Effector CD8-positive, alpha-beta T cell (primary cell): ENCODE measurements at places on chromosomes 6 and 20.
A peak's percentile ranks its signal among the peaks of the same experiment; 100 is the strongest.

- DNase-seq: no peak
Observed at GRCh38 chr6:147131532-147132128, 72.6 kb upstream of the STXBP5 start.

DNA sequence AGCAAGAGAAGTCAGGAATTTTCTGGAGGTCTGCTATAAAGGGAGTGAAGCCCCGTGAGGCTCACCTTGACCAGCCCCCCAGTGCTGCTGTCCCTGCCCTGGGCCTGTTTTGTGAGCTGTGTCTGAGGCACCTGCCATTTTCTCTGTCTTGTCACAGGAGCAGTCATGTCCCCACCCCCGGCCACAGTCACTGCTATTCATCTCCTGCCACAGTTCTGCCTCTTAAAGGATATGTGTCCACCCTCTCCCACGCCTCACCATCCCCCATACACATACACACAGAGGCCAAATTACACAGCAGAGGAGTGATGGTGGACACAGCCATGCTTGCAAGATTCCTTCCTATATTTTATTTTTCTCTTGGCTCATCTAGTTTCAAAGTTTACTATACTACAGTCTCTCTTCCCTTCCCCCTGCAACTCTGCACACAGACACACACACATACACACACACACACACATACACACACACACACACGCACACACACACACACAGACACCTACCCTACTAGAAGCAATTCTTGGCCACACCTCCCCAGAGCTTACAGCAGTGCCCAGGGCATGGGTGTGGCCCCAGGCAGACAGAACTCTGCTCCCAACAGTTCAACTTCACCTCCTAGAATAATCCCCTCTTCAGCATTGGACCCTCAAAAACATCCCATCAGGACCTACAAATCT is 68.7 kb upstream of the TAB2 start:
- no peak for DNase-seq

- DNase-seq: no peak
Observed at GRCh38 chr6:227074-227782, 65.1 kb upstream of the DUSP22 start.

DNA sequence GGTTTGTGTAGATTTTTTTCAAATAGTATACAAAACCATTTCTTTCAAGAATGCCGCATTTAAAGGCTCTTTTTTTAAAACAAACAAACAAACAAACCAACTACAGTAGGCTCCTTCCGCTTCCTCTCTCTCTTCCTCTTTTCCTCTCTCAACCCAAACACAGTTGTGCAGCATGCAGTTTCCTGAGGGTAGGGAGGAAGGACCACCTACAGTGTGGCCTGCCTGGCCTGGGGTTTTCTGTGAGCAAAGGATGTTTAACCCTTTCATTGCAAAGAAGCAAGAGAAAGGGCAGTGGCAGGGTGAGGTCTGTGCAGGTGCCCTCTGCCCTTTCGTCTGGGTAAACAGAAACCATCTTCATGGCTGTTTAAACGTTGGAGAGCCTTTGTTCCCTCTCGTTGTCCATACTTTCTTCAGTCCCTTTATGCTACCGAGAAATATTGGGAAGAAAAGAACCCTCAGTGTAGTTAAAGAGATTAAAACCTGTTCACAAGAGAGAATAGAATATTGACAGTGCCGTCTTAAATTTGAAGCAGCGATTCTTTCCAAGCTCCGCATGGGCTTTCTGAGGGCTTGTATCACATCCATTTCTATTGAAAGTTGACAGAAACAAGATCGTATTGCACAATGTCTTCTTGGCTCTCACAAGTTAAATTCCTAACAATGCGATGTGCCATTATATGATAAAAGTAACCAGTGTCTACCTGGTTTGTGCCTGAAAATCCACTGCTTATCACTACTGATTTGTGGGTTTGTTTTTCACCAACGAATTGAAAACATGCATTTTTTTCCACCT is 215.5 kb upstream of the SNX9 start:
- DNase-seq: no peak

DNA sequence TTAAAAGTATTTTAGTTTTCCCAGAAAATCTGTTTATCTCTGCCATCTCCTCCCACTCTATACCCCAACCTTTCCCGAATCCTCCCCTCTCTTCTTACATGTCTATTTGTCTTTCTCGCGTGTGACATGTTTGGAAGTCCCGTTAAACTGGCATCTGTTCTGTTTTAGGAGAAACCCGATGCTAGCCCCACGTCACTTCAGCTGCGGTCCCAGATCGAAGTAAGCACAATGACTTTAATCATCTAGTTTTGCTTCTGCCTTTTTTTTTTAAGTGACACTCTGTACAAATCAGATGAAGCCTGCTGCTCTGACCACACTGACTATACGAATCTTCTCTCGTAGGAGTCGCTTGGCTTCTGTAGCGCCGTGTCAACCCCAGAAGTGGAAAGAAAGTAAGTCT is 97.4 kb downstream of the SASH1 start:
- no peak for DNase-seq

- peak; percentile 6 for DNase-seq
Observed at GRCh38 chr6:130697995-130698535, 129.1 kb upstream of the SMLR1 start.

DNA sequence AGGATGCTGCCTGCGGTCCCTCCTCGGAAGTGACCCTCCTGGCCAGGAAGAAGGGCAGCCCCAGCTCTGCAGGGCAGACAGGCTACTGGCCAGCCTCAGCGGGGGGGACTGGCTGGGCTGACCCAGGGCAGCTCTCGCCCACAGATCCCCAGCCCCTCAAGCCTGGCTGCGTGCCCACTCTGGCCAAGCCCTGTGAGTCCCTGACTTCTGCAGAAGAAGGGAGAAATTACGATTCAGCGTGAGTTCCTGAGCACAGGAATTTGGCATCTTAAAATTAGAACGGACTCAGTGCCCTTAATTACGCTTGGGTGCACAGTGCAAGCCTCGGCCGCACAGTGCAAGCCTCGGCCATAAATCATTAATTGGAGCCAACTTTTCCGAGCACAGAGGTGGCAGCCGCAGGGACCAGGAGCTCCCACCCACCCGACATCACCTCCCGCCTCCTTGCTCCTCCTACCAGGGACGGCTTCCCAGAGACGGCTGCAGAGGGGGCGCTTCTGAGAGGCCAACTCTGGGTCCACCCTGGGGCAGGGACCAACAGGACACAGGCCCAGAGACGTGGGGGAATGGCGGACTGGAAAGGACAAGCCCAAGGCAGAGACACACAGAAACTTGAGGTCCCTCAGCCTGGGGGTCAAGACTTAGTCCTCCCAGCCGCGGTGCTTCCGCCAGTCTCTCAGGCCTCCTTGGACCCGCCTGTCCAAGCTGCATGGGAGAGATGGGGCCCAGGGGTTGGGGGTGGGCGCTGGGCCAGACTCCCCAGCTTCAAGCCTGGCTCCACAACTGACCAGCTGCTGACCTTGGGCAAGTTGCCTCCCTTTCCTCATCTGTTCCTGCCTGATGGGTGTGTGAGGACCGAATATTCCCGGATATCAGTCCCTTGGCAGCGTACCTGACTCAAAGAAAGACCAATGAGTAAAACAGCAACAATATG is 165.4 kb downstream of the TAF4 start:
- no peak for DNase-seq

DNA sequence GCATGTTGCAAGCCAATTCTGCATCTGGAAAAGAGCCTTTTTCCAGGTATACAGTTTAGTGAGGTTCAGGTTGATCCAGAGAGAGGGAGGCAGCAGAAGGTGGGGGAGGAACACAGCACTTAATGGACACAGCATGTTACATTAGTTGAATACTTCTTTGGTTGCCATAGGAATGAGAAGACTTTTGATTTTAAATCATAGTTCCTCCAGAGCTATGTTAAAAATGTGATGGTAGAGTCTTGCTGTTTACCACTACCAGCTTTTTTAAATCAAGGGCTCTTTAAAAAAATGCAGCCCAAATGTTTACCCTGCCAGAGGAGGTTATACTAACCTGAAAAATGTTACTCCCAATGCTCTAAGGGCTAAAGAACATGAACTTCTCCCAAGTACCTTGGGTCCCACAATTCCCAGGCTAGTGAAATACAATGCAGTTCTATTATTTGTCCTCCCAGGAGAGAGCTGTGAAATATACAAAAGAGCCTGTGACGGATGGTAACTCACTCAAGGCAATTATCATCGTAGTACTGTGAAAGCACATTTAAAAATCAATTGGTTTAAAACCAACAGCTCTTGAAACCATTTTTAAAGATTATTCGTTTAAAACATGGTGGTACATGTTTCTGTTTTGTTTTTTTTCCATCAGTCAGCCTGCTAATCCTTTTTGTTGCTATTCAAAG is 6.9 kb upstream of the PHACTR1 start:
- DNase-seq: no peak

- DNase-seq: no peak
Observed at GRCh38 chr20:45951925-45952834, 17.7 kb downstream of the PCIF1 start.

- DNase-seq: no peak
Observed at GRCh38 chr20:17933711-17934110, 34.9 kb downstream of the SNX5 start.

DNA sequence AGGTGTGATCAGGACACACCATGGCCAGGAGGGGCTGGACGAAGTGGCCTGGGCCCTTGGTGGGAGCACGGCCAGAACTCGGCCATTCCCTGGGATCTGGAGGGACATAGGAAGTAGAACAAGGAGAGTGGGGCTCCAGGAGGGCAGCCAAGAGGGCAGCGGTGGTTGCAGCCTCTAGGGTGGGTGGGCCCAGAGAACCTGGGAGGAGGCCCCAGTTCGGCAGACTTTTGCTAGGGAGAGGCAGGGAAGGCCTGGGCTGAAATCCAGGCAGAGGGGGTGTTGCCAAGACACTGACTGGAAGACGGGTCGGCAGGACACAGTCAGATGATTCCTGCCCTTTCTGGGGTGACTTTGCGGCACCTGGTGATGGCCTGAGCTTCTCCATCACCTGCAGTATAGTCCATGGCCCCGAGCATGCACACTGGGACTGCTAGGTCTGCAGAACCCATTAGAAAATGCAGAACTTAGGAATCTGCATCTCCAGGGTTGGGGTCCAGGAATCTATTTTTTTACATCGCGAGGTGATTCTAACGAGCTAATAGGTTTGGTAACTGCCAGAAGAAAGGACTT is 224.8 kb downstream of the SYNDIG1 start:
- no peak for DNase-seq

DNA sequence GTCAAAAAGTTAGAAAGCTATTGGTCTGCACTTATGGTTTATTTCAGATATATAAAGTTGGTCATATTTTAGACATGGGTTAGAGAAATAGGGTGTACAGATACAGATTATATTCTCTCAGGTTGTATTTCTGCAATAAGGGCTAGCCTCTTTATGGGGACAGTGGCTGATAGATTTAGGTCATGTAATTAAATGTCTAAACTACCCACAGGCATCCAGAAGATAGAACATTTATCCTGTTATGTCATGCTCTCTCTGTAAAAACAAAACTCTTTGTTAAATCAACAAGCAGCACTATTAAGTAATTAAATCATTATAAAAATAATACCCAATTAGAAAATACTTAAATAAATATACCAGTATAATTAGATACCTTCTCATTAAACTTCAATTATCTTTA is 612.6 kb upstream of the CITED2 start:
- no peak for DNase-seq

DNA sequence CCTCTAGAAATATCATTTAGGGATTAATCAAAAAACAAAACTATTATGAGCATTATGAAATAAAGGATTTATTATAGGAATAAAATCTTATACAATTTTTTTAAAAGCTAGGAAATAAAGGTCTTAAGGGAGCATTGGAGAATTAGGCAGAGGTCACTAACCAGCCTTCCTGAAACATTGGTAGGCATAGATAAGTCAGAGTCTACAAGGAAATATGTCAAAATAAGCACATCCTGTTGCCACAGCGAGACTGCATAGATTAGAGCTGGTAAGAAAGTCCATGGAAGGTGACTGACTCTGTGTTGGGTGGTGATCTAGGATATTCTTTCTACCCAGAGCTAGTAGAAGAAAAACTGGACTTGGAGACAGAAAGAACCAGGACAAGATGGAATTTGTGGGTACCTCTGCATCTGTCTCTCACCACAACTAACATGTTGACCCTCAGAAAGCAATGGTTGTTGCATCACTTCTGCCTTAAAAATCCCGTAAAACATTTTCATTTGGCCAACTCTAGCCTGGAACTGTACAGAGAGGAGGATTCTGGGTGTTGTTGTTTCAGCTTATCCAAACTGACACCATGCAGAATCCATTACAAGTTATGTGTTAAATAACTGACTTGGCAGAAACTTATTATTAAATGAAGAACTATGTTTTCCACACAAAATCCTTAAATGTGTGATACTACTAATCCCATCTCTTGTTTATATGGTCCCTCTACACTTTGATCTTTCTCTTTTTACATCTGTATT is 77.1 kb downstream of the FBXO5 start:
- DNase-seq: no peak

- no peak for DNase-seq
Observed at GRCh38 chr6:54431466-54431865, 123.2 kb downstream of the TINAG start.

- DNase-seq: no peak
Observed at GRCh38 chr20:48209102-48209501, 423.8 kb upstream of the SULF2 start.

- no peak for DNase-seq
Observed at GRCh38 chr20:20293691-20294385, 74.1 kb upstream of the INSM1 start.
